ENCODE measurements at places on chromosomes 6 and 20. TPM values are rescaled to one million over a fixed set of nuclear protein-coding genes. Genes with fewer than 3 reads are reported as not detected.

DNA sequence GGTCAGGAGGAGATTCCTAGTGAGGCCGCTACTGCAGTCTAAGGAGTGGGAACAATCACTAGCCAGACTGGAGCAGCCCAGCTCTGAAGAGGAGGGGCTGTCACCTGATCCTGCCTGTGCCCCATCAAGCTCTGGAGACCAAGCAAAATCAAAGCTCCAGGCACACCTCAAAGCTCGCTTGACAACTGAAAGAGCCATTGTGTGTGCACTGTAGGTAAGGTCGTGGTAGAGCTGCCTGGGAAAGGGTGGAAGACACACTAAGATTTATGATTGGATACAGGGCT, 58.2 kb downstream of the CSE1L start:
- no peaks in the 10 kb centered on the region for H3K27me3 ChIP-seq
- H3K4me3 ChIP-seq: no peak overlapping the region
- no peaks in the 10 kb centered on the region for H3K4me1 ChIP-seq

DNA sequence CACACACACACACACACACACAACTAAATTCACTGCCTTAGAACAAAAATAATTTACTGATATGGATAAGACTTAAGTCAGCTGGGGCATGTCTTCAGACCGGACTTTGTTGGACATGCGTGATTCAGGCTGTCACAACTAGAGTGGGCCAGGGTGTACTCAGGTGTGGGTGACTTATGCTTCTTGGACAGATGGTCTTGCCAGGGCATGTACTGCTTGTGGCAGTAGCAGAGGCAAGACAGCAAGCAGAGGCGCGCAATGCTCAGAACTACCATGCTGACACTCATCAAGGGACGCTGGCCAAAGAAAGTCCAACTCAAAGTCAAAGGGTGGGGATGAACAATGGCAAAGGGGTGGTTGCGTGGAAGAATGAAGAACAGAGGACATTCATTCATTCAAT, 437.5 kb downstream of the CBLN4 start:
- H3K4me3 ChIP-seq: no peak overlapping the region
- no peaks in the 10 kb centered on the region for H3K4me1 ChIP-seq
- H3K27ac ChIP-seq: no peak overlapping the region
- no peaks in the 10 kb centered on the region for H3K27me3 ChIP-seq

DNA sequence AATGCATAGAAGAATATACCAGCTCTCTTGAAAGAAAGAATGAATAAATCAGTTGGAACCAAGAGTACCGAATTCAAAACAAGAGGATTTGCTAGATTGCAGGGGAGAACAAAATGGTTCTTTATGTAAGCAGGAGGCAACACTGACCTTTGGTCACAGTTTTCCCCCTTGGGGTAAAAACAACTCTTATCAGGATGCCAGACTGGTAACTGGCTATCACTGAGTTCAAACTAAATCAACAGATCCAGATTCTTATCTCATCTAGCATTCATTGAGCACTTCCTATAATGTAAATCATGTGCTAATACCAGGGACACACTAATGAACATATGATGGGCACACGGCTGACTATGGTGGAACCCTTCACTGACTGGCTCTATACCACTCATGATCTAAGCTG, 4.8 kb upstream of the IL17F start:
- no peak overlapping the region for H3K4me3 ChIP-seq
- peaks cover 16% of the 10 kb centered on the region for H3K27me3 ChIP-seq
- H3K4me1 ChIP-seq: no peaks in the 10 kb centered on the region
- no peak overlapping the region for H3K27ac ChIP-seq

CCN5 gene
- not detected for total RNA-seq

GRCh38 chr6:124203812-124204167, 400.1 kb downstream of the NKAIN2 start:
- peak overlapping the region; percentile 30 for H3K27ac ChIP-seq
- H3K27me3 ChIP-seq: no peaks in the 10 kb centered on the region
- no peaks in the 10 kb centered on the region for H3K36me3 ChIP-seq

CST5 gene
- 0.41 TPM for total RNA-seq
